ENCODE measurements at places on chromosomes 2 and 18.

GRCh38 chr18:28846958-28847357 is 670.0 kb upstream of the CDH2 start:
- DNase-seq = no peak

DNA sequence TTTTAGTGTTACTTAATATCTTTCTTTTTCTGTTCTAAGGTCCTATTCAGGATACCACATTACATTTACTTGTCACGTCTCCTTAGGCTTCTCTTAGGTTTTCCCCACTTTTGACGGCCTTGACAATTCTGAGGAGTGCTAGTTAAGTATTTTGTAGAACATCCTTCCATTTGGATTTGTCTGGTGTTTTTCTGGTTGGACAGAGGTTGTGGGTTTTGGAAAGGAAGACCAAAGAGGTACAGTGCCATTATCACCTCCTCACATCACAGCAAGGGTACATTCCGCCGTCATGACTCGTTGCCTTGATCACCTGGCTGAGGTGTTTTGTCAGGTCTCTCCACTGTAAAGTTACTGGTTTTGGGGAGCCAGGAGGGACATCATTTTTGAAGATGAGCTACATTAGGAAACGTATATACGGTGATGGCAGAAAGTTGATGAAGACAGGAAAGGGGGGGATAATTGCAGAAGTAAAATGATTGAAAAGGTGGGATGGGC is 88.4 kb upstream of the TMEM247 start:
- no peak for DNase-seq

DNA sequence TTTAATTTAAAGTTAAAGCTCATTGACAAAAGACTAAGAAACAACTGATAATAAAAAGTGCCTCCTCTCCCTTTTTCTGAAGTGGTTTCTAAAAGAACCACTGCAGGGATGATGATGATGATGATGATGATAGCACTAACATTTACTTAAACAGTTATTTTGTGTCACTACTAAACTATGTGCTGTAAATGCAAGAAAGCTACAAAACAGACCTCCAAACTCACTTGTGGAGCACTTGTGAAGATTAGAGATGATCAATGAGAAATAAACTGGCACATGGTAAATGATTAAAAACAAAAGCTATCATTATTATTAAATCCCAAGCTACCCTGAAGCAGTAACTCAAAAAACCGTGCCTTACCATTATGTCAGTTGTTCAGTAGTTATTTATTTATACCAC is 88.7 kb downstream of the SLC8A1 start:
- peak; percentile 25 for DNase-seq

DNA sequence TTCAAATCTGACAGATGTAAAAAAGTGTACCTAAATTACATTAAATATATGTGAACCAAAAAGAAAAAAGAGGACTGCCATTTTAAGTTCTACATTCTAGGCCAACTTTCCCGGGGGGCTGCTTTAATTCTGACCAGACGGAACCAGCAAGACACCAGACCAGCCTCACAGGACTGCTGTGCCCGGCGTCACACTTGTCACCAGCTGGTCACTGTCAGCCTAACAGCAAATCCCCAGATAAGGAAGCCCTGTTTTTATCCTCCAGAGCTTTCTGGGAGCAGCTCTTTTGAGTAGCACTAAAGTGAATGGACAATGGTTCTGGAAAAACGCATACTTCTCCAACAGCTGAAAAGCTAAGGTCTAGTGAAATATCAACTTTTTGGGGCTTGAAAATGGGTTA is 35.6 kb downstream of the CYB5A start:
- DNase-seq = no peak

DNA sequence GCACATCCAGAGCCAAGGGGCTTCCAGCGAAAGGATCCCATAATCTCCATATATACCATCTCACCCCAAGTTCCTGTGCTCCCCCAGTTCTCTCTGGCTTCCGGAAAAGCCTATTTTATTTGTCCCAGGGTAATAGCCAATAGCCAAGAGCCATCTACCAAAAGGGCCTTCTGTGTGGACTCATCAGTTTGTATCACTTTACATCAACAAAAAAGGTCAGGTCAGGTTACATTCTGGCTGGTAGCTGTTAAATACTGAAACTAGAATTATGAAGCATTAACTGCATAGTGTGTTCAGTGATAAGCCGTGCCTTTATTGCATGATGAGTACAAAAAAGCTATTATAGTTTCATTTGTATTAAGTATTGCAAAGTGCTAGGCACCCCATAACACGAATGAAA is 223.7 kb downstream of the IRS1 start:
- no peak for DNase-seq

DNA sequence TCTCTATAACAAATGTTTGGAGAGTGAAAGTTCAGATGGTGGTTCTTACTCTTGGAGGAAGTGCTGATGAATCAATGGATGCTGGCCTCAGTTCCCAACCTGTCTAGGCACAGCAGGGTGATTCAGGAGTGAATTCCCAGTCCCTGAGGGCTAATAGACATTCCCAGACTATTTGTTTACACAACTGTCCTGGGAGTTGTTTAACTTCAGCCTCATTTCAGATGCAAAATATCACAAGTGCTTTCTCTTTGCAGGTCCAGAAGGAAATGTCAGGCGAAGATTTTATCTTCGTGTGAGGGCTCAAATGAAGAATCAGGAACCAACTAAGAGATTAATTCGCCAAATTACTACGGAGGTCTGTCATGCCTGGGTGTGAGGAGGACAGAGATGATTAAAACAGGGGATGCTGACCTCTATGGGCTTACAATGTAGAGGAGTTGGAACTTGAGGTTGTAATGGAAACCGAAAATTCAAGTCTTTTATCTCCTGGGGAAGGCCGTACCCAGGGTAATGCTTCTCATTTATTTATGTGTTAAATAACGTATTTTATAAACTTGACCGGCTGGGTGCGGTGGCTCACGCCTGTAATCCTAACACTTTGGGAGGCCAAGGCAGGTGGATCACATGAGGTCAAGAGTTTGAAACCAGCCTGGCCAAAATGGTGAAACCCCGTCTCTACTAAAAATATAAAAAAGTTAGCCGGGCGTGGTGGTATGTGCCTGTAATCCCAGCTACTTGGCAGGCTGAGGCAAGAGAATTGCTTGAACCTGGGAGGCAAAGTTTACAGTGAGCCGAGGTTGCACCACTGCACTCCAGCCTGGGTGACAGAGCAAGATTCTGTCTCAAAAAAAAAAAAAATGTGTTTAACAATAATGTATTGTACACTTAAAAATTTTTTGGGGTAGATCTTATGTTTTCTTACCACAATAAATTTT is 38.7 kb upstream of the SLC1A4 start:
- DNase-seq = peak; percentile 17
